ENCODE measurements at places on chromosomes 3 and 15.

DNA sequence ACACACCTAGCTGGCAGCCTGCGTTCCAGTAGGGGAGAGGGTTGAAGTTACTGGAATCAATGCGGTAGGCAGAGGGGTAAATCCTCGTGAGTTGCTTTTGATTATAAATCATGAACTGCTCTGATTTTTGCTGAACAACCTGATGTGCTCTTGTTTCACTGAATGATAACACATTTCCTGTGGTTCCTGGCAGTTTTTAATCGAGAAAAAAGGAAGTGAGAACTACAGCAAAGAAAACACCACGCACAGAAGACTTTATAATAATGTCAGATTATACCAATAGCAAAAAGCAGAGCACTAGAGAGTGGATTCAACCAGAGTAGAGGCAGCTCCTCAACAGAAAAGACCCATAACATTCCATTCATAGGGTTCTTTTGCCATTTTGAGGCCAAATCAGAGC is 200.8 kb upstream of the STRIT1 start:
- DNase-seq: no peak

DNA sequence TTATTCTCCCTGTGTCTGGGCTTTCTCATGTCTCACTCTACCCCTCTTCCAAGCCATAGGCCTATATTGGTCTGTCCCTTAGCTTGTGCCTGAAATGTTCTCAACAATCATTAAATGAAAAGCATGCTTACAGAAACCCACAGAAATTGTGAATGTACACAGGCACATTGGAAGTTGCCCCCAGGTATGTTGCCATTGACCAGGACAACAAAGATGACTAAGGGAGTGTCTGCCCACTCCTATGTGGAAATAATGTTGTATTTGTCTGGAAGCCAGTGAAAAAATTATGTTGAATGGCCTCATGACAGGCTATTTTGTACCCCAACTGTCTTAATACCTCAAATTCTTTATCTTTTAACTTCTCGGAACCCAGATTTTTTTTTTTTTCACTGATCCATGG is 102.0 kb downstream of the TPRG1 start:
- no peak for DNase-seq

DNA sequence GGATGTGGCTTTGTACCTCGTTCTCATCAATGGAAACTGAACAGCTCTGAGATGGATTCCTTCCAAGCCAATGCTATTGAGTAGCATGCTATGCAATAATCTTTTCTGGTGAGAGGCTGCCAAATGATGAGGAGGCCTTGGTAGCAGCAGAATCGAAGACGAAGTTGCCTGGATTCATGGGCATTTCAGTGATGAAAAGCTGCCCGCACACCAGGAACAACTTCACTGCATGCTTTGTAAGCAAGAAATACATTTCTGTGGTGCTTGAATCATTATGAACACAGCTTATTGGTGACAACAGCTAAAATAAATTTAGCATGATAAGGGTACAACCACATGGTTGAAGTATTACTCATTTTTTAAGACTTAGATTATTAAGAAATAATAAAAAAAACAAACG is 246.8 kb upstream of the ROBO1 start:
- DNase-seq: peak; percentile 26

DNA sequence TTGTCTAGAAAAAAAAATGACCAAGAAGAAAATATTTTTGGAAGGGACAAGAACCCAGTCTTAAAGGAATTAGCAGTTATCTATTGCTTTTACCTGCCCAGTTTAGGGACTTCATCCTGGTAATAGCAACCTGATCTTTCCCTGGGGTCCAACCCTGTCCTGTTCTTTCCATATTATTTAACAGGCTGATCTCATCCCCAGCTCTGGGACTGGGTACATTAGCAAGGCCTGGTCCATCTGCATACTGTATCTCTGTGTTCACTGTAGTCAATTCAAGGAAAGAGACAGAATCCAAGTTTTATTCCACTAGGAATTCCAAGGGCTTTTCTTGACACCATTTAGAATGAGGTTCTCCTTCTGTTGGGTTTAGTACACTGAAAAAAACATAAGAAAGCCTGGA is 191.7 kb upstream of the GADL1 start:
- DNase-seq: no peak

DNA sequence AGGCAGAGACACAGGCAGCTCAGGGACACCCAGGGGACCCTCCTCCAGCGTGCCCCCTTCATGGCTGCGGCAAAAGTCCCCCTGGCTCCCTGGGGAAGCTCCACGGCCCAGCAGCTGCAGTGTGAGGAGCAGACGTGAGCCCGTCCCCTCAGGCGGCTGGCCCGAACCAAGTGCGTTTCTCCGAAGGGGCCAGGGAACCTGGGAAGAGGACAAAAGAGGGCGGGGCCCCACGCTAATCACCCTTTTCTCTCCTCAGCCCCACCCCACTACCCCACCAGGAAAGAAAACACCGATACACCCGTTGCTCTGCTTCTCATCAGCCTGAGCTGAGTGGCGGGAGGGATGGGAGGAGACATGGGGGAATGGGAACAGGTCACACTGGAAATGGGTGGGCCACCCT is at the start of gene MUC4:
MUC4 (minus strand) TSS at position 174 of the 400 bp plus-strand sequence; CDS start at position 62, 112 bp downstream.
- no peak for DNase-seq
